NCI-H345 (cell line): ENCODE measurements at places on chromosomes 1 and 21.

GRCh38 chr1:221089803-221090202 lies 210.6 kb downstream of the HLX start:
- no peak for DNase-seq

DNA sequence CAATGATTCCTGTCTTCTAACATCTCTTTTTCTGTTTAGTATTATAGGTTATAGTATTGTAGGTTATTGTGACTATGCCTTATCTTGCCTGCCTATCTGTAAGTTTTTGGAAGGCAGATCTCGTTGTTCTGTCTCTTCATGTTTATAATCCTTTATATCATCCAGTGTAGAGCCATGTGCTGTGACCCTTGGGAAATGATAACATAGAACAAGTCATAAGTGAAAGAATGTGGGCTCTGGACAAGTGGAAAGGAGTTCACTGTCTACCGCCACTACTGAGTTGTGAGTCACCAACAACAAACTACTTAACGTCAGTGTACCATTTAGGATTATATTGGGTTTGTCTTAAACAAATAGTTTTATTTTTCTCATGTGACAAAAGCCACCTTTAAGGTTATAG lies 139.3 kb downstream of the LYPLAL1 start:
- DNase-seq = no peak

DNA sequence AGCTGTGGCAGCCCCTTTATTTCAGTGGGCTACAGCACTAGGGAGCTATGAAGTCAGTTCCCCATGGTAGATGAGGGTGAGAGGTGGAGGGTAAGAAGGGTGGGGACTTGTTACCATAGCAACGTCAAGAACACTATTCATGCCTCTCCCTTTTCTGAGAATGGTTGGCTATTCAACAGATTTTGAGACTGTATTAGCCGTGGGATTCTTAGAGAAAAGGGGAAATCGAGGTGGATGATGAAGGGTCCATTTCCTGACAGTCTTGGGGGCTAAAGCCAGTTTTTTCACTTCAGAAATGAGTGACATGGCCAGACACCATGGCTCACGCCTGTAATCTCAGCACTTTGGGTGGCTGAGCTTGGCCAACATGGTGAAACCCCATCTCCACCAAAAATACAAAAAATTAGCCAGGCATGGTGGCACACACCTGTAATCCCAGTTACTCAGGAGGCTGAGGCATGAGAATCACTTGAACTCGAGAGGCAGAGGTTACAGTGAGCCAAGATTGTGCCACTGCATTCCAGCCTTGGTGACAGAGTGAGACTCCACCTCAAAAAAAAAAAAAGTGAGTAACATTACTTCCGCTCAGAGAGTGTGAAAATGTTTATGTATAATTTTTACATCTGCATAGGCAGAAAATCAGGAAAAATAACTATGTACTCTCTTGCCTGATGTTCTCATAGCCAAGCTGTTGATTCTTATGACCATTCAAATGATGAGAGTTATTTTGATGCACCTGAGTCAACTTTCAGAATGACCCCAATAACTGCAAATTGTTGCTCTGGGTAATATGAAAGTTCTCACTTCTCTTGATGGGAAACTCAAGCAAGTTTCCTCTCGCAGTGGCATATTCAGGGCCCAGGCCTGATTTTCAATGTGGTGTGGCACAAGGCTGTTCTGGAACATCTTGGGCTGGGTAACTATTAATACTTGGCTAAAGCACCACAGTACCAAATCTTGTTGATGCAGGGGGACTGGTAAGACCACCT lies 23.2 kb upstream of the RGSL1 start:
- no peak for DNase-seq

DNA sequence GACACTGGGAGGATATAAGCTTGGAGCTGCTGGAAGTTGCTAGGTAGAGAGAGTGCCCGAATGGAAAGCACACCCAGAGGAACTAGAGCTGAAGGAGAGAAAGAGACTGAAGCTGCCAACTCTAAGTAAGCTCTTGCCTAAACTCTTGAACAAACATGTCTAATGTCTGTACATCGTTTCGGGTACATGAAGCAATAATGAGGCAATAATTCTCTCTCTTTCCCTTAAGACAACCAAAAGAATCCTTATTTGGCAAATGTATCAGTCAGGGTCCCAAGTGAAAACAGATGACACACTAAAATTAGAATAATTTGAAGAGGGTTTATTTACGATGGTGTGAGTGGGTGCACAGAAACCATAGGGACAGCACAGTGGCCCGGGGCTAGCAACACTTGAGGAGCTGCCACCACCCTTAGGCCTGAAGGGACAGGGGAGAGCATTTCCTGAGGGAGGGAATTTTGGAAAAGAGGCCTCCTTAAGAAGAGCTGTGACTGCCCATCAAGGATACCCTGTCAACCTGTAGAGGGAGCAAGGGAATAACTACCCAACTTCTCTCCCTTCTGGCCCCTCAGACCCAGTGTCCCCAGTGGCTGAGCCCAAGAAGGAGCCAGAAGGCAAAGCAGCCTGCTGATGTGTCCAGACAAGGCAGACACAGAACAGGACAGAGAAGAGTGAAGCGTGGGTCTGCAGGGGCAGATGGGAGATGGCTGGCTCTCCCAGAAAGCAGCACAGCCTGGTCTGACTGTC lies 36.1 kb upstream of the KHDRBS1 start:
- no peak for DNase-seq

DNA sequence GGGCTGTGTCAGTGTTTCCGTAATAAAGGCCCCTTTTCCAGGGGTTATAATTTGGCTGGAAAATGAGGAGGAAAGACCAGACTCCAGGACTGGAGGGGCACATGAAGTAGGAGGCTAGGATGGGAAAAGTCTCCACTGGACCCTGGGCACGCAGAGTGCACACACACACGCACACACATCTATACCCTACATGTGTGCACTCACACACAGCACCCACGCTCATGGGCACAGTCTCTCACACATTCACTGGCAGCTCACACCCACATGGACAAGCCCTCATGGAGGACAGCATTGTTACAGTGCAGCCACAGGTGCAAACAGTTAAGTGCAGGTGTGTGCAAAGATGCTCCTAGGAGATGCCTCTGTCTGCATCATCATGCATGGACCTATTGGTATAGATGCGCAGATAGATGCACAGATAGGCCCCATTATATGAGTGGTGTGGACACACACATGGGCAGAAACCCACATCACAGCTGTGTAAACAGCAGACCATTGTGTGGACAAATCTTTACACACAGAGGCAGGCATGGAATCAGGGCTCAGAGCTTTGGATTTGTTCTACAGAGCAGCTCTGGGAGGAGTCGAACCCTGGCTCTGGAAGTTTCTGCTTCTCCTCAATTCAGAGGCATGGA lies 9.1 kb upstream of the RUNX3 start:
- DNase-seq = peak; percentile 58

GRCh38 chr1:41714638-41715389 lies 203.9 kb downstream of the HIVEP3 start:
- no peak for DNase-seq

DNA sequence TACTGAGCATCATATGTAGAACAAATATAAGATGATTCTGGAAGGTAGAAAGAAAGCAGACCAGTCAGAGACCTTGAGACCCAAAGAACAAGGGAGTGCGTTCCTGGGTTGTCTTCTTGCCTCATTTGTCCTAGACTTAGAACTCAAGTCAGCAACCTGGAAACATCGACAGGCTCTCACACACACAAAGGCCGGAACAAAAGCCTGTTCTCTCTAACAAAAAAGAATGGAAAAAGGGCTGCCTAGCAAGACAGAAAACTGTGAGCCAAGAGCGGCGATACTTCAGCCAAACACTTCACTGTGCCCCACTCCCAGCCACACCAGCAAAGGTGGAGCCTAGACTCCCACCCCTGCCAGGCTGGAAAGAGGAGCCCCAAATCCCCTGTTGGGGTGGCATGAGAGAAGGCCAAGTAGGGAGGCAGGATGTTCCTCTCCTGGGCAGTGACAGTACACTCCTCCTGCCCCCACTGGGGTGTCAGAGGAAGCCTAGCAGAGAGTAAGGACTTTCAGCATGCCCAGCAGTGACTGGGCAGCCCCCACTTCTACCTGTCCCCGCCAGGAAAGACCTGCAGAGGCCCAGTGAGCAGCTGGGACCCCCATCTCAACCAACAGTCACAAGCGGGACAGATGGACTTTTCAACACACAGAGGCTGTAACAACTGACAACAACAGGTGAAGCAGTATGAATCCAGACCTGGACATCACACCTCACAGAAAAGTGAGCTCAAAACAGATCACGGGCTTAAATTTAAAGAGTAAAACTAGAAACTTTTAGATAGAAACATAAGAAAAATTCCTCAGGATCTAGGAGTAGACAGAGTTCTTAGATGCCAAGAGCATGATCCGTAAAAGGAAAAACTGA lies 33.0 kb downstream of the MRAP start:
- DNase-seq = no peak
